ENCODE measurements at places on chromosomes 2 and 18.

- no peak for DNase-seq
Measured at GRCh38 chr18:27996801-27997272, 180.1 kb downstream of the CDH2 start.

DNA sequence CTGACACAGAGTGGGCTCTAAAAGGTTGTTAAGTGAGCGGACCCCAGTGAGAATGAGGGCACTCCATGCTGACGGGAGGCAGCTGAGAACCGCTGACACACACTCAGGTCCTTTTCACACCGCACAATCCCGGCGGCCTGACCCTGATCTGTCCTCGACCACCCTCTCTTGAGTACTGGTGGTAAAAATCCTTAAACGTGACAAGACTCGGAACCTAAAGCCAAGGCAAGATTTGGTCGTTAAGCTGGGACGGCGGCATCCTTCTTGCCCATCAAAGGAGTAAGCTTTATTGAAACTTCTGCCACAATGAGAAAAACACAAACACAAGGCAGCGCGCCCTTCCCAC is 569 bp downstream of the TMX3 start:
- no peak for DNase-seq

DNA sequence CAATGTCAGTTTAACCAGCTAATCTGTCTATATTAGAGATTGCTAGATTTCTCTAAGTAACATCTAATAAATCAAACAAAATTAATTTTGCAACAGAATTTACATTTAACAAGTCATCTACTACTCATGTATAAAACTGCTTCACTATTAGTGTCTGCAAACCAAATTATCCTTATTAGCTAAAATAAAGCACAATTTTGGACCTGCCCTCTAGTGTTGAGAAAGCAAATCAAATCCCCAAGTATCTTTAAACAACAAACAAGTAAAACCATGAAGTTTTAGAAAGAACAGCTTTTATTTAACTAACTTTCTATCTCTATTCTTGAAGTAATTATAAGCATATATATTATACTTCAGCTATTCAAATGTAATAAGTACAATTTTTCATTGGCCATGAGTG is 113.1 kb upstream of the SP3 start:
- DNase-seq: no peak

GRCh38 chr2:164560181-164560792 is 61.0 kb downstream of the GRB14 start:
- no peak for DNase-seq

- DNase-seq: no peak
Measured at GRCh38 chr2:88451811-88452564, 505 bp downstream of the FOXI3 start.

GRCh38 chr2:12931186-12931844 is 214.6 kb downstream of the TRIB2 start:
- DNase-seq: no peak

- no peak for DNase-seq
Measured at GRCh38 chr2:142742371-142743214, 134.9 kb upstream of the KYNU start.

DNA sequence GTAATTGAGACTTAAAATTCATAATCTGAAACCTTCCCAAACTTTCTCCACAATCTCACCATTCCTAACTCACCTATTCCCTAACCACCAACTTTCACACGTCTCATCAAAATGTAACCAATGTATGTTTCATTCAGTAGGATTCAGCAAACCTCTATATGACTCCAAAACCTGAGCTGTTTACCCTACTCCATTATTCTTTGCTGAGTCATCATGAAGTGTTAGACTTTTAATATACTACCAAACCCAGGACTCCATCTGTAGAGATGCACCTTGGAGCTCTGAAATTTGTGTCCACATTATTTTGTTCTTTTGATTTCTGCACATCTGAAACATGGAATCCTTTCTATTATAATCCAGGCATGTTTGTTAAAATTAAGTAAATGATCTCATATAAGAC is 727.0 kb upstream of the PIK3C3 start:
- no peak for DNase-seq

GRCh38 chr2:83103613-83104012 is 1355.5 kb downstream of the SUCLG1 start:
- no peak for DNase-seq

DNA sequence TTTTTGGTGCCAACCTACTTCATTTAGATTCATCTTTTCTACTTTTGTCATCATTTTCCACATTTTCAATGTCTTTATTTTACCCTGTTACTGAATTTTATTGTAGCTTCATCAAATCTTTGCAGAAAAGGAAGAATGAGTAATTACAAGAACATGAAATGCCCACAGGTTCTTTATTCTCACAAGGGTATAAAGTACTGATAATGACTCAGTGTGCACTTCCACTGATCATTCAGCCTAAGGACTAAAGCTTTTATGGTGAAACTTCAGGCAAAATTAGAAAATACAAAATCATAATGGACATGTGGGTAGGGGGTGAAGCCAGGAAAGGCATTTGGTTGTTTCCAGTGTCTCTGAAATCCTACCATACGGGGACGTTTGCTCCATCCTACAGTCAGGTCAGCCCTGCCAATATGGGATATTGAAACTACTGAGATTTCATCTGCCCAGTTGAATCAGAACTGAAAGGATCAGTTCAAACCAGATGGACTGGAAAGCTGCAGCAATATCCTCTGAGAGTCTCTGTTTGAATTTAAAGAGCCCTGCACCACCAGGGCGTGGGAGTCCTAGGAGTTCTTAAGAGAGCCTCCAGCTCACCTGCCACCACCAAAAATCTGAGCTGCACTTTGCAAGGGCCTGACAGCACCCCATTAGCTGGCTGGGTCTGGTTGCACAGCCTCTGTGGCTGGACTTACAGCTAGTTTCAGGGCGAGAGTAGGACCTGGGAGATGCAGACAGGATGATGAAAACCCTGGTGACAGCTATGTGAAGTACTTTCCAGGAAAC is 390.4 kb downstream of the CMPK2 start:
- no peak for DNase-seq

- no peak for DNase-seq
Measured at GRCh38 chr2:26704441-26704977, 12.0 kb downstream of the KCNK3 start.

DNA sequence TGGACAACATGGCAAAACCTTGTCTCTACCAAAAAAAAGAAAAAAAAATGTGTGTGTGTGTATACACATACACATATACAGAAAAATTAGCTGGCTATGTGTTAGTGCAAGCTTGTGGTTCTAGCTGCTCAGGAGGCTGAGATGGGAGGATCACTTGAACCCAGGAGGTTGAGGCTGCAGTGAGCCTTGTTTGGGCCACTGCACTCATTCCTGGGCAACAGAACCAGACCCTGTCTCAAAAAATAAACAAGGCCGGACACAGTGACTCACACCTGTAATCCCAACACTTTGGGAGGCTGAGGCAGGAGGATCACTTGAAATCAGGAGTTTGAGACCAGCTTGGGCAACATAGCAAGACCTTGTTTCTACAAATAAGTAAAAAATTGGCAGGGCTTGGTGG is 2.1 kb downstream of the COQ10B start:
- DNase-seq: no peak

DNA sequence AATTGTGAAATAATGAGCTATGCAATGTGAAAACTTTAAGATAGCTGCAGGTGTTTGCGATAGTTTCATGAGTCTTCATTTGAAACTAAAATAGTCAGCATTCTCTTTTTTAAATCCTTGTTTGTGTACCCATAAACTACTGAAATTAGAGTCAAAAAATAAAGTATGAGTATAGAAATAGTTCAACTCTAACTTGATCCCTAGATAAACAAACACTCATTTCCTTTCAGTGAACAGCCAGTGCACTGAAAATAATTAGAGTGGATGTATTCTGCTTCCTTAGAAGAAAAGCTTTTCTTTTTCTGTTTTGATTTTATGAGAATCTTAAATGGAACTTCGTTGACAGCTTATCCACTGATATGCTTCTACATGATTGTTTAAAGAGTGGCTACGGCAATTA is 1033.4 kb downstream of the SOCS6 start:
- no peak for DNase-seq

DNA sequence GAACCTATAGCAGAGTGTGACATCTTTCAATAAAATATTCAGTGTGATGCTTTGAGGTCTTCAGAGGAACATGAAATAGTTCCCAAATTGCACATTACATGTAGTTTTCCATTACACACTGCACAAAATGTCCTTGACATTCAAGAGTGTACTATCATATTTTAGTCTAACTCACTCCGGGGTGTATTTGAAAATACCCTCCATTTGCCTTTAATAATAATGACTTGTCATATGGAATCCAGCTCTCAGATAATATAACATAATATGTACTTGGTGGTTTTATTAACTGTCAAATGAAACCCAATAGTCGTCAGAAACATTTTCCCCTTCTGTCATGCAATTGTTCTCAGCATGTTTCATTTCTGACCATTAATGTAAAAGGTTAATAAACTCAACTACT is 176.7 kb upstream of the CDH19 start:
- no peak for DNase-seq

- no peak for DNase-seq
Measured at GRCh38 chr18:36620788-36621187, 208.0 kb downstream of the TPGS2 start.

DNA sequence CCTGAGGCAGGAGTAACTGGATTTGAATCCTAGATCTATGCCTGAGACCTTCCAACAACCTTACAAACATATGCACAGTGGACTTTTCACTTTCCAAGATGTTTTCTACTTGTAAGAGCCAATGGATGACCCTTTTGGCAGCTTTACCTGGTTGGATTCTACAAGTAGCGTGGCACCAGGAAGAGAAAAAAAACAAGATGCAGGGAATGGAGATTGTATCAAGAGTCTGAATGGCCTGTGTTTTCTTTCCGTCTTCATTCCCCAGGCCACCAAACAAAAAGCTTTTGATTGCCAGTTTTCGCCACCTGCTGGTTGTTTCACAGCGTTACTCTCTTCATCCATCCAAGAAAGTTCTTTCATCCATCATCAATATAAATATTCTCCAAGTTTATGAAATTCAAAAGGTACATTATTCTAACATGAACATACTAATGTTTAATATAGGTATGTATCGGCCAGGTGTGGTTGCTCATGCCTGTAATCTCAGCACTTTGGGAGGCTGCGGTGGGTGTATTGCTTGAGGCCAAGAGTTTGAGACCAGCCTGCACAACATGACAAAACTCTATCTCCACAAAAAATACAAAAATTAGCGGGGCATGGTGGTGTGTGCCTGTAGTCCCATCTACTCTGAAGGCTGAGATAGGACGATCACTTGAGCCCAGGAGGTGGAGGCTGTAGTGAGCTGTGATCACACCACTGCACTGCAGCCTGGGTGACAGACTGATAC is 3.5 kb upstream of the BCL2 start:
- peak; percentile 27 for DNase-seq

GRCh38 chr2:161857920-161858319 is 216.1 kb downstream of the DPP4 start:
- no peak for DNase-seq

- no peak for DNase-seq
Measured at GRCh38 chr2:187360286-187360685, 87.8 kb downstream of the CALCRL start.

DNA sequence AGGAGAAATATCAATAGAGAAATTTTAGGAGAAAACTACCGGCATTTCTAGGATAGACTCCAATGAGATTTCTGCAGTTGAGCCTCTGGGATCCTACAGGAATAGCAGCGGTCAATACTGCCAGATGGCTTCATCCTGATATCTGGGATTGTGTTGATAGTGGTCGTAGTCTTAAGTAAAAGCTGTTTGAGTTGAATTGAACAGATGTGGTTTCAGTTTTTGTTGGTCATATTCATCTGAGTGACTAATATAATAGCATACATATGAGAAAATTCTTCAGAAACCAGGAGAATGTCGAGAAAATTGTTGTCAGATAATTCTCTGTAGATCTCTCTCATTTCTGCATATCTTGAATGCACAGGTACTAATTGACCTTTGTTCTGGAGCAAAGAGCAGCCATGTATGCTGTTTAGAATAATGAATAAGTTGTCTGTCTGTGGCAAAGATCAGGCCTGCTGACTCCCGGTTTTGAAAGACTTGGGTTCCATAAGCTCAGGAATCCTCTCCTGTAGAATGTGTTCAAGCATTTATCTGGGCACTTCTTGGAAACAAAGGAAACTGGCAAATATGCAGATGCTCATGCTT is 288.1 kb downstream of the TMX3 start:
- DNase-seq: no peak

DNA sequence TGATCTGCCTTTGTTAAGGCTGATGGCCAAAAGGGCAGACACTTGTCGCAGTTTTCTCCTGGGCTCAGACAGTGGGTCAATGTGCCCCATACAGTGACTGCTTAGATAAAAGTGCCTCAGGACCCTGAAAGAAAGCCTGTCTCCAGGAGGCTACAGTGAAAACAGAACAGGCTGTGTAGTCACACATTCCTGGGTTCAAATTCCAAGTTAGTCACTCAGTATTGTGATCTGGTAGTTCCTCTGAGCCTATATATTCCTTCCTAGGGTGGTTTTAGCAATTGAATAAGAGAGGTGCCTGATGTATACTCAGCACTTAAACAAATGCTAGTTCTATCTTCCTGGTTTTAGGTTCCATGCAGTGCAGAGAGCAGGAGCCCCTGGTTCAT is 54.4 kb downstream of the RPL37A start:
- no peak for DNase-seq

DNA sequence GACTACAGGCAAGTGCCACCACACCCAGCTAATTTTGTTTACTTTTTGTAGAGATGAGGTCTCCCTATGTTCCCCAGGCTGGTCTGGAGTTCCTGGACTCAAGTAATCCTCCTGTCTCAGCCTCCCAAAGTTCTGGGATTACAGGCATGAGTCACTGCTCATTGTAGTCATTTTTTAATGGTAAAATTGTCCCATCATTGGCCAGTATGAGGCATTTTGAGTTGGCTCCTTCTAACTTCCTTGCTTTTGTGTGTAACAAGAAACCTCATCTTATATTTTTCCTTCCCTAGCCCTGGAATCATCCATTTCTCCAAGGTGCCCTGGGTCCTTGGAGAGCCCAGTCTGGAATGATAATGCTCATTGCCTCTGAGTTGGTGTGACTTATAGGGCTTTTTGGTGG is 148.5 kb downstream of the INHBB start:
- no peak for DNase-seq

DNA sequence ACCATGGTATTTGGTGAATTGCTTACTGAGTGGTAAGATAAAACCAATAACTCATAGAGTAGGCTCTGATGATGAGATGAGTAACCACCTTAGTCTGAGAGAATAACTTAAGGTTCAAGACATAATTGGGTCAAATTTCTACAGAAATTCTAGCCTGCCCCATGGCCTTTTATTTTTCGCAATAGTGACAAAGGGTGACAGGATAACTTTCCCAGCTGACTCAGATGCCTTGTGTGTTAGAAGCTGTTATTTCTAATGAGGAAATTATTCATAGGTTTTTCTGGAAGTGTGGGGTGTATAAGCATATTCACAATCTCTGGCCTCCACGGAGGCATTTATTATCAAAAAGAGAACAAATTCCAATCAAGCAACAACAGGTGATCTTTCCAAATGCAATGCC is 159.0 kb downstream of the NUP35 start:
- no peak for DNase-seq

GRCh38 chr2:18445433-18446320 is 114.8 kb downstream of the RDH14 start:
- DNase-seq: no peak
